ENCODE measurements at places on chromosomes 2 and 18. TPM values are rescaled to one million over a fixed set of nuclear protein-coding genes. Genes with fewer than 3 reads are reported as not detected.

GRCh38 chr2:134257509-134257908 lies 3.6 kb downstream of the MGAT5 start:
- no peak for DNase-seq

GRCh38 chr18:59659508-59660170 lies 37.6 kb downstream of the CCBE1 start:
- no peak for DNase-seq

ELOA2 gene
- total RNA-seq, result not detected

TMEM17 gene
- total RNA-seq, result 0.51 TPM

GRCh38 chr2:11775384-11775783 lies 29.0 kb downstream of the LPIN1 start:
- DNase-seq, result peak; percentile 70

DNA sequence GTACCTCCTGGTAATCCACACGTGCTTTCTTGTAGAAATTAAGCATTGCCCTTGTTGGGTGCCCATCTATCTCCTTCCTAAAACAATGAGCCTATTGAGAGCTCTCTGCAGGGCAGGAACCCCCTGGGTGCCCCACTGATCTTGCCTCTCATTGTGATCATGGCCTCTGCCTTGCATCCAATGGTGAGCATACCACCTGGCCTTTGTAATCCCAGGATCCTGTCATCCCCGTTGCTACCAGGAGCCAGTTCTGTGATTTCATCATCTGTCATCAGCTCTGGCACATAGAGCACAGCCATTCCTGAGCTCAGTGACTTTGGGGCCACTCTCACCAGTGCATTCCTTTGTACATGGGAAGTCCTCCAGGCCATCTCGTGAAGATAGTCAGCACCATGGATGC lies 381.0 kb upstream of the ID2 start:
- DNase-seq, result no peak

DNA sequence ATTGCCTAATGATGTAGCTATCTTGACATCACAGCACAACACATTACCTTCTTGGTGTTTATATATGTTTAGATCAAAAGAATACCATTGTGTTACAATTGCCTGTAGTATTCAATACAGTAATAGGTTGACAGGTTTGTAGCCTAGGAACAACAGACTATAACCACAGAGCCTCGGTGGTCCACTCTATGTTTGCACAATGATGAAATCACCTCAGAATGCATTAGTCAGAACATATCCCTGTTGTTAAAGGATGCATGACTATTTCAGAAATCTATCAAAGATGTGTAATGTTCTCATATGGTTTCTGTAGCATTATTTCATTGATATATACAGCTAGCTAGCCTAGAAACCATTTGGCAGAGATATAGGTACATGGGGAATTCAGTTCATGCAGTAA lies 8.9 kb downstream of the METTL5 start:
- DNase-seq, result peak; percentile 49

DUSP19 gene
- total RNA-seq, result 4.4 TPM

DNA sequence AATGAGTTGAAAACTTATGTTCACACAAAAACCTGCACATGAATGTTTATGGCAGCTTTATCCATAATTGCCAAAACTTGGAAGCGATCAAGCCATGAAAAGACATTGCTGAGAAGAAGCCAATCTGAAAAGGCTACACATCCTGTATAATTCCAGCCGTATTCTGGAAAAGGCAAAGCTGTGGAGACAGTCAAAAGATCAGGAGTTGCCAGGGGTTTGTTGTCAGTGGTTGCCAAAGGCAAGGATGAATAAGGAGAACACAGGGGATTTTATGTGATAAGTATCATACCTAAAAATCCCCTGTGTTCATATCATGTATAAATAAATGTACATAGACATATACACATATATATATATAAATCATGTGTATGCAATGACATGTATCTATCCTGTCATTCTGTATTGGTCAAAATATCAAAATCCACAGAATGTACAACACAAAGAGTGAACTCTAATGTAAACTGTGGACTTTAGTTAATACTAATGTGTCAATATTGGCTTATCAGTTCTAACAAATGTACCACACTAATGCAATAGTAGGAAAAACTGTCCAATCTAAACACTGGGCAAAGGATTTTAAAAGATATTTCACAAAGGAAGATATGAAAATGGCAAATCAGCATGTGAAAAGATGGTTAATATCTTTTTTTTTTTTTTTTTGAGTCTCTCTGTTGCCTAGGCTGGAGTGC lies 75.8 kb downstream of the PTRHD1 start:
- no peak for DNase-seq

- peak; percentile 13 for DNase-seq
These were observed 29.8 kb downstream of the TOGARAM2 start for GRCh38 chr2:29010946-29011345.

MXD1 gene
- total RNA-seq, result 4.9 TPM

HOXD10 gene
- 15.2 TPM for total RNA-seq

- DNase-seq, result no peak
These were observed 10.1 kb upstream of the CCBE1 start for GRCh38 chr18:59707306-59707705.

GRCh38 chr2:175877845-175878544 lies 124.1 kb downstream of the LNPK start:
- no peak for DNase-seq

DNA sequence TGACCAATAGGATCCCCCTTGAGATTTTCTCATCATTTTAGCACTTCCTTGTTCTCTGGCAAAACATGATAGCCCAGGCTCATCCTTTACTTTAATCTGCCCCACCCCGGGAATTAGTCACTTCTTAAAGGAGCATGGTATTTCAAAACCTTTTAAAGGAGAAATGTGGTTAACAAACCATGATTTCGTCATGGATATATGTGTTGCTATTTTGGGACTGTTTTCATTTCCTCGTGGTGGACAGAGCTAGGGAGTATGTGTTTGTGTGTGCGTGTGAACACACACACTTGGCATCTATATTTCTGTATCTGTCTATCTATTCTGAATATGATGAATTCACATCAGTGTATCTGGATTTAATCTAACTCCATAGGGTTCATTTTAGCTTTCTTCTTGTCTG lies 128.1 kb downstream of the BIRC6 start:
- DNase-seq, result peak; percentile 46

DNA sequence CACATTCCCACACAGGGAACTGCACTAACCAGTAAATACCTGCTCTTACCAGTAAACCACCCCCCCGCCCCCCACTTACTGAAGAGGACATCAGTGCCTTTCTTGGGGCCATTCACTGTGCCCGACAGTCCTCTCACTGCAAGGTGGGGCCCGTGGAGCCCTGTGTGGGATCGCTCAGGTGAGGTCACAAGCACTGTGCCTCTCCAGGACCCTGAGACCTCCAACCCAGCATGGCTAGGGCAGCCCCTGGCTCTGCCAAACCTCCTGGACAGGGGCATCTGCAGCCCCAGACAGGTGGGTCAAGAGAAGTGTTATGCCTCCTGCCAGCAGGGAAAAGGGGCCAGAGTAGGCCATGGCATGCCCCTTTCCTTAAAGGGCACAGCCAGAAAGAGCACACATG lies 6.7 kb upstream of the NEURL3 start:
- no peak for DNase-seq

DNA sequence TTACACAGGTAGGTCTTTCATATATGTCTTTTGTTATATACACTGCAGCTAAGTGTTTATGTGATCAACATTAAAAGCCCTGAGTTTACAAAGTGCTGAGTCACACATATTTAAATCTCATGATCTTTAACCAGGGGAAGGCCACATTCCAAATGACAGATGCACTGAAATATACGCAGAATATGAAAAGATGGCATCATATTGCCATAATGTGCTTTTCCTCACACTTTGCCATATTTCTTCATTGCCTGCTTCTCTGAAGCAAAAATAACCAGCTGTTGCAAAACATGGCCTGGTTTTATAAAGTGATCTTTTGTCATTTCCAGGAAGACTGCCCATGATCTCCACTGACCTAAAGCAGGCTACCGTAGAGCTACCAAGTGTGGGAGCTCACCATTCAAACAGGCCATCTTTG lies 93.5 kb upstream of the MAPRE2 start:
- DNase-seq, result no peak

Data from dermis blood vessel endothelial cell (primary cell).